Esophagus squamous epithelium (tissue), 5 donors: ENCODE measurements at places on chromosomes 13 and 19.

- no peak for DNase-seq
Observed at GRCh38 chr13:50844084-50844875, 788 bp upstream of the DLEU7 start.

- no peak for DNase-seq
Observed at GRCh38 chr19:5228932-5229777, 111.5 kb downstream of the PTPRS start.

- DNase-seq = no peak
Observed at GRCh38 chr13:43446126-43446525, 340.6 kb downstream of the ENOX1 start.

DNA sequence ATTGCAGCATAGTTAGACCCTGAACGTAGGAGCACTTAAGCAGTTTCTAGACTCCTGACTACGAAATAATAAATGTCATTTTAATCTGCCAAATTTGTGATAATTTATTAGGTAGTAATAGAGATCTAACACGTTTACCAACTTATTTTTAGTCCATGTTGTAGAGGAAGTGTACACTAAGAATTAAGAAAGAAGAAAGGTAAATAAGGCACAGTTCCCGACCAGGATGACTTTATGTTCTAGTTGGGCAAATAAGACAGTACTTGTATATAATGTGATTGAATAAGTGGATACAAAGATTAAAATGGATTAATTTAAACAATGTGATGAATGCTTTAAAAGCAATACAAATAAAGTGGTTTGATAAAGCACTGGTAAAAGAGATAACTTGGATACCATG lies 1306.2 kb upstream of the PCDH20 start:
- no peak for DNase-seq

GRCh38 chr19:54434873-54435214 lies 14.2 kb upstream of the LENG8 start:
- no peak for DNase-seq

GRCh38 chr13:113360446-113360845 lies 3.5 kb downstream of the GRTP1 start:
- no peak for DNase-seq

- DNase-seq = no peak
Observed at GRCh38 chr13:94210816-94211215, 268.7 kb downstream of the DCT start.

GRCh38 chr19:44303976-44304568 lies 753 bp downstream of the ZNF235 start:
- DNase-seq = no peak

DNA sequence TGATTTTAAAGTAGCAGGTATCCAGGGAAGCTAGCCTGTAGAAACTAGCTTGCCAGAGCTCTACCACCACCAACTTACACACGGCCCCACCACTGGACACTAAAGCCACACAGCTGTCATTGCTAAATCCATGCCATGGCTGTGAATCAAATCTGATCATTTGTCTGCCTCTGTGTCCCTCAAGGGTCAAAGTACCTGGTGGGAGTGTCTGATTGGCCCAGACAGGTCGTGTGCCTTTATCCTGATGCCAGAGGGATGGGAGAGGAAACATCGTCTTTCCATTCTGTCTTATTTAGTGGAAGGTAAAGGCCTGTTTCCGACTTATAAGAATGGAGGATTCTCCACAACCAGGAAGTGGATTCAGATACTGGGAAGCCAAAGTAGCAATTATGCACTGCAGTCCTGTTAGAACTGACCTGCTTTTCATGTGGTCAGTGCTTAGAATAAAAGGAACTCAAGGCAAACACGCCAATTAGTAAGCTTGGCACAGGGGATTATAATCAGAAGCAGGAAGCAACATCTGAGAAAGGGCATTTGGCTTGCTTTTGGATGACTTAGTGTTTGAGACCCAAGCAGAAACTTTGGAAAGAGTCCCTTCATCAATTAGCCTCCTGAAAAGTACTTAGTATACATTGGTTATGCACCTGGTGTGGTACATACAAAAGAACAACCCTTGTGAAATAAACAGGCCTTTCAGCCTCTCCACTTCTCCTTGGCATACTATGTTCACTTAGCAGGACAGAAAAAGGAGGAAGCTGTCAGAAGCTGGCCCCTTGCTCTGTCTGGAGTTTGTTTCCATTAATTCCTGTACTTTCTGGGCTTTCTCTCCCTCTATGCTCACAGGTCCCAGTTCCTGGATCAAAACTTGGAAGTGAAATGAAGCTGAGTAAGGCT lies 192.4 kb downstream of the NUFIP1 start:
- no peak for DNase-seq

- no peak for DNase-seq
Observed at GRCh38 chr19:48867123-48867745, 1.2 kb downstream of the PLEKHA4 start.

- DNase-seq = no peak
Observed at GRCh38 chr19:54449701-54450069, 686 bp downstream of the LENG8 start.

DNA sequence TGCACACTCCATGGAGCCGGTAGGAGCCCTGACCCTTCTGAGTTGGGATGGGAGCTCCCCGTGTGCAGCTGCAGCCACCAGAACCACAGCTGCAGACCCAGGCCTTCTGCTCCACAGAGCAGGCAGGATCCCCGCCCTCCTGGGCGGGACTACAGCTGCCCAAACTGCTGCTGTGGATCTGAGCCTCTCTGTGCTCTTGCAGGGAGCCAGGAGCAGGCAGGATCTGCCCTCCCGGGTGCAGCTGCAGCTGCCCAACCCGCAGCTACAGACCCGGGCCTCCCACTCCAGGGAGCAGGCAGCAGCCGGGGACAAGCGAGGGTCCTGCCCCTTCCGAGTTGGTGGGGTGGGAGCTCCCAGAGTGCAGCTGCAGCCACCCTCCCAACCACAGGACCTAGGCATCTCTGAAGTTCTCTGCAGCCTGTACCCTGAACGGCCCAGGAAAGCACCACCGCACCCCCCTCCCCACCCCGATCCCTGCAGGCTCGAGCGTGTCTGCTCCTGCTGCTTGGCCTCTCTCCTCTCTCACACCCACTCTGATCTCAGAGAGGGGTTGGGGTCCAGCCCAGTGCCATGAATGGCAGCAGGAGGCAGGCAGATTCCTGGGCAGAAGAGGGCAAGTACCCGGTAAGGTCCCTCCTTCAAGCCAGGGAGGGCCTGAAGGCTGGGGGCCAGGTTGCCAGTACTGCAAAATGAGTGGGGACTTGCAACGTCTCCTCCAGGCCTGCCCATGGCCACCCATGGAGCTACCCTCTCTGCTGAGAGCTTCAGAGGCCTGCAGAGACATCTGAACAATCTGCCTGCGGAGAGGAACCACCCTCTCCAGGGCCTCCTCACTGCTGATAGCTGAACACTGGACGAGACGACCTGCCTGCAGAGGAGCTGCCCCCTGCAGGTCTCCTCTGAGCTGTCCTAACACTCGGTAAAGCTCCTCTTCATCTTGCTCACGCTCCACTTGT lies 16.4 kb upstream of the EMP3 start:
- no peak for DNase-seq

- DNase-seq = no peak
Observed at GRCh38 chr13:99347335-99347878, 40.2 kb upstream of the GPR183 start.

- DNase-seq = no peak
Observed at GRCh38 chr19:1018932-1019615, 1.8 kb downstream of the TMEM259 start.

DNA sequence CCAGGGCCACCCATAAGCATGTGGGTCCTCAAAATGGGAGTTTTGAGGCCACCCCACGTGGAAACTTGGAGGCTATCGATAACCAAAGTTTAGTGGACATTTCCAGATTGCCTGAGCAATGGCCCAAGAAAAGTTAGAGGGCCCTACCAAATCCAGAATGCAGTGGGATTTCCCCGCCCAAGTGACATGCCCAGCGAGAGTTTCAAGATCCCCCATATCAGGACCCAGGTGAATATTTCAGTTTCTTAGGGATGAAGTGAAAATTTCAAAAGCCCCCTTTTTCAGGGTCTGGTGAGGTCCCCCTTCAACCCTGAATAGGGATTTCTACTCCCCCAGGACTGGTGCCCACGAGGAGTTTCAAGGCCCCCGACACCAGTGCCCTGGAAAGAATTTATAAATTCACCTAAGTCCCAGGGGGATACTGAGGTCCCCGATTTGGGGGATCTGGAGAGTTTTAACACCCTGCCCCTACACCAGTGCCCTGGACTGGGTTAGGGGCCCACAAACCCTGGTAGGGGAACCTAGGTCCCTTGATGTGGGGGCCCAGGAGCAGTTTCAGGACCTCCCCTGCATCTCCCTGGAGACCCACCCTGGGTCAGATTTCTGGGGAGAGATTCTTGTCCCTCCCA lies 695 bp downstream of the BST2 start:
- DNase-seq = no peak

DNA sequence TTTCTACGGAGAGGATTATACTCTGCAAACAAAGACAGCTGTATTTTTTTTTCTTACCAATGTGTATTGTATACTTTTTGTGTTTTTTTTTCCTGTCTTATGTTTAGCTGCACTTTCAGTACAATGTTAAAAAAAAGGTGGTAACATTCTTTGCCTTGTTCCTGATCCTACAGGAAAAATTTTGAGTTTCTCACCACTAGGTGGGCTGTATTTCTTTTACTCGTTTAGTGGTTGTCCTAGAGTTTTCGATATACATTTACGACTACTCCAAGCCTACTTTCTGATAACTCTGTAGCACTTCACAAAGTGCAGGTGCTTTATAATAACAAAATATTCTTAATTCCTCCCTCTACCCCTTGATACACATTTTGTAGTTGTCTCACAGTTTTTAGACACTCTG lies 652.2 kb downstream of the UQCRFS1 start:
- DNase-seq = no peak

DNA sequence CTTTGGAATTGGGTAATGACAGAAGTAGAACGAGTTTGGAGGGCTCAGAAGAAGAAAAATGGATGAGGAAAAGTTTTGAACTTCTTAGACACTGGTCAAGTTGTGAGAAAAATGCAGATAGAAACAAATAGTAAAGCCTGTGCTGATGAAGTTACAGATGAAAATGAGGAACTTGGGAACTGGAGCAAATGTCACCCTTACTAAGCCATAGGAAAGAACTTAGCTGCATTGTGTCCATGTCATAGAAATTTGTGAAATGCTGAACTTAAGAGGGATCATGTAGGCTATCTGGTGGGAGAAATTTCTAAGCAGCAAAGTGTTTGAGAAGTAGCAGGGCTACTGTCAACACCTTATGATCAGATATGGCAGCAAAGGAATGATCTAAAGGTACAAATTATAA lies 289.2 kb upstream of the PCDH9 start:
- DNase-seq = no peak

- no peak for DNase-seq
Observed at GRCh38 chr13:73754727-73755292, 379.4 kb downstream of the KLF12 start.

GRCh38 chr13:112115403-112116091 lies 48.6 kb downstream of the SOX1 start:
- DNase-seq = no peak

DNA sequence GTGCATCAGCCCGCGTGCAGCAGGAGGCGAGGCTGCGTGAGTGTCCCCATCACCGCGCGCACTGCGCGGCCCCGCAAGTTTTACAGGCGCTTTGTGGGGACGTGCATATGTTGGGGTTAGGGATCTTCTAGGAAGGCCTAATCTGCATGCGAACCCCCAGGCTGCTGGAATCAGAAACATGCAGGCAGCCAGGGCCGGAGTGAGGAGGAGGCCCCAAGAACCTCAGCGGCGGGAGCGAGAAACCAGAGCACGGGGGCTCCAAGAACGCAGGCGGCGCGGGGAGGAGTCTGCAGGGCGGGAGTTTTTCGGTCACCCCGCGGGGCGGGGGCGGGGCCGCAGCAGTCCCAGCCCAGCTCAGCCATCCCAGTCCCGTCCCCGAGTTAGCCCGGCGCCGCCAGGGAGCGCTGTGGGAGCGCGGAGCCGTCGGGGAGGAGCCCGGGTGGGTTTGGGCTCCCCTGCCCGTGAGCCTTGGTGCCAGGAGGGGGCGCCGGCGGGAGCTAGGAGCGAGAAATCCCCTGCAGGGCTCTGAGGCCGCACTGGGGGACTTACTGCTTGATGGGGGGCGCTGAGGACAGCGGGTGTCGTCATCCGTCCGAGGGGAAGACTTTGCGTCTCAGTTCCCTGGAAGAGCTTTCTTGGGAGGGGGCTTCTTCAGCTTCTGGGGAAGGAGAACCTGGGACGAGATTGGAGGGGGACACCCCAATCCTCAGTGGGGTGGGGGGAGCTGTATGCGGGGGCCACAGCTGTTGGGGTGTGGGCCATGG lies 933 bp upstream of the NRTN start:
- no peak for DNase-seq
